ENCODE measurements at places on chromosomes 7 and 10.

DNA sequence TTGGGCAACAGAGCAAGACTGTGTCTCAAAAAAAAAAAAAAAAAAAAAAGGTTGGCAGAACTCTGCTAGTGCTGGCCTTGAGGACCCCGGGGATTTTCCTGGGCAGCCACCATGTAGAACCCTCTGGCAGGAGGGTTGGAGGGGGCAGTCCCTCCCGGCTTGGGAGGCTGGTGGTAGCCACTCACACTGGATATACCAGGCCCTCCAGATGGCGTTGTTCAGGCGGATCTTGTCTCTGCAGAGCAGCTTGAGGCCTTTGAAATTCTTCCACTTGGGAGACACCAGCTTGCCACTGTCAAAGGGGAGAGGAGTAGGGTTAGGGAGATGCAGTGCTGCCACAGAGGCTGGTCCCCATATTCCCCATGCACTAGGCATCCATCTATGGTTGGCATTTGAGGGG is 8.4 kb downstream of the MLXIPL start:
- DNase-seq, result no peak

- no peak for DNase-seq
Observed at GRCh38 chr7:94422827-94423460, 28.2 kb downstream of the COL1A2 start.

DNA sequence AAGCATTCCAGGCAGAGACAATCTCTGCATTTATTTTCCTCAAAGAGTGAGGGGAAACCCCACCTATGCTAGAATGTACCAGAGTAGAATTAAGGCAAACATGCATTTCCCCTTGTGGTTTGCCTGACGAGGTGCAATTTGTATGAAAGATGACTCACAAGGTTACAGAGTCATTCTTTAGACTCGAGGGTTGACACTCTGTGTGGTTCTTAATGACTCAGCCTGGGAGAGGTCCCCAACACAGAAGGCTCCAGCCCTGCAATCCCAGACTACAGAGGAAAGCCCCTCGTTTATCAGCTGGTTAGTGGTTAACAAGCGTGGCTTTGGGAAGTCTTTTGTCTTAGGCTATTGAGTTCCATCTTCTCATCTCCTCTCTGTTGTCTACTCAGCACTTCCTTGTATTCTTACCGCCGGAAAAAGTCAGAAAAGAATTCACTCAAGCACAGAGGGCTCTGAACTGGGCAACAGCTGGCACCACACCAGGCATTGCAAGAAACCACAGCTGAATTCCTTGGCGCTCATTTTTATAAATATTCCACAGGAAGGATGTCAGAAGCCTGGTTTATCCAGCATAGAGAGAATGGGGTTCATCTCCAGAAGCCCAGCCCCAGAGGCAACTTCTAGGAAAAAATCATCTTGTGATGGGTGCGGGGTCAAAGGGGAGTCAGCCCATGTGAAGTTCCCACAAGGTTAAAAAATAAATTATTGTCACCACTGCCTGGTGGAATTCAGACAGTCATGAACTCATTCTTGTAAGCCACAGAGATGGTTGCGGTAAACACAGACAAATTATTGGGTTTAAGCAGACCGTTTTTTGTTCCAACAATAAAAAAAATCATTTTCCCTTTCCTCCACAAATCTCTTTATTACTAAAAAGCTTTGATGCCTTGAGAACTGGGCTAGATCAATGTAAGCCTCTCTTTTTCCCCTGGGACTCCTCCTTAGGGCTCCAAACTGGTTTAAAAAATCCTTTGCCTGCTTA is 24.5 kb upstream of the SVIL start:
- peak; percentile 100 for DNase-seq

GRCh38 chr10:89808842-89809241 is 107.5 kb downstream of the KIF20B start:
- DNase-seq, result no peak

DNA sequence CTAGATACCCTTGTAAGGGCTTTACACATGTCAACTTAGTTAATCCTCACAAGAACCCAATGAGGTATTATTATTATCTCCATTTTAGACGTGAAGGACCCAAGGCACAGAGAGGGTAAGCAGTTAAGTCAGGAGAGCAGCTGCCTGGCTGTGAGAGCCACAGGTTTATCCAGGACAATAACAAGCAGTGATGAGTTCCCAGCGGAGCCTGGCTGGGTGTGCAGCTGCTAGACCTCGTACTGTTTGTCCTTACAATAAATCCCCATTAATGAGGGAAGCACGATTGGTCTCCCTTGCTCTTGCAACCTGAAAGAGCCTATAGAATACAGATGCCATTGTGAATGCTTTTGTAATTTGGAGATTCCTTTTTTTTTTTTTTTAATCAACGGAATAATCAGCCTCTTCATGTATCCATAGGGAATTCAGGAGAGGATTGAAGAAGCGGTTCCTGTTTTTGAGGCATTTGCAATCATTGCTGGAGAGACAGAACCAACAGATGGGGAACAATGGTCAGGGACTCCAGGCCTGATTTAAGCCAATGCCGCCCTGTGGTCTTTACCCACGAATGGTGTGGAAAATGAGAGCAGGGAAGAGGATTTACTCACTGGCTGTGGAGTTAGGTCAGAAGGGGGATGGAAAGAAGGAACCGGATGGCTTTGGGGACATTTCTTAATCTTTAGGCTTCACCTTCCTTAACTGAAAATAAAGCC is 12.3 kb upstream of the ASB4 start:
- no peak for DNase-seq

DNA sequence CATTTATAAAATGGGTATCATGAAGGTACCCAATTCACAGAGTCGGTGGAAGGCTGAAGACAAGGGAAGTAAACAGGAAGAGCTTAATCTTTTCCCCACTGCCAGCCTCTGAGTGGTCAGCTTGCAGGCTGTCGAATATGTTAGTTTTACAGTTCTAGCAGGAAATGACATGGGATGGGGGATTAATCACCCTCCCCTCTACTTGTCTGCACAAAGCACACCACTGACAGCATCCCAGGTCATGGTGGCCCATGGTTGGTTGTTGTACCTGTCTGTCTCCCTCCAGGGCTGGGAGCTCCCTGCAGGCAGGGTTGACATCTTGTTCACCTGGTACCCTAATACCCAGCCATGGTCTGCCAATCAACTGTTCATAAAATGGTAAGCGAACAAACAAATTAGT is 55.6 kb downstream of the GRB10 start:
- no peak for DNase-seq

- no peak for DNase-seq
Observed at GRCh38 chr10:59324597-59324996, 37.8 kb downstream of the FAM13C start.

DNA sequence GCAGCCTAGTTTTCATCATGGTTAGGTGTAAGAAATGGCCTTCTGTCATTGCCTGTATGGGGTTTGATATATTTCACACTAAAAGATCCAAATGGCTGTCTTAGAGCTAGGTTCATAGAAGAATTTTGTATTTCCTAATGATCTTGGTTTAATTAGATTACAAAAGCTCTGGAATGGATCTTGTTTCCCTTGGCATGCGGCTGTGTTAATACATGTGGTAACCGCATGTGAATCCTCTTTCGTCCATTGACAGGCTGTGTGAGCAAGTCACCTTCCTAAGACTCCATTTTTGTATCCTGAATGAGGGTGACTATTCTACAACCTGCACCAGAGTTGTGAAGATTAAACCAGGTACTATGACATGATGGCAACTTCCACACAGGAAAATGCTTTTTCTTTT is 12.4 kb upstream of the FZD1 start:
- DNase-seq, result no peak

DNA sequence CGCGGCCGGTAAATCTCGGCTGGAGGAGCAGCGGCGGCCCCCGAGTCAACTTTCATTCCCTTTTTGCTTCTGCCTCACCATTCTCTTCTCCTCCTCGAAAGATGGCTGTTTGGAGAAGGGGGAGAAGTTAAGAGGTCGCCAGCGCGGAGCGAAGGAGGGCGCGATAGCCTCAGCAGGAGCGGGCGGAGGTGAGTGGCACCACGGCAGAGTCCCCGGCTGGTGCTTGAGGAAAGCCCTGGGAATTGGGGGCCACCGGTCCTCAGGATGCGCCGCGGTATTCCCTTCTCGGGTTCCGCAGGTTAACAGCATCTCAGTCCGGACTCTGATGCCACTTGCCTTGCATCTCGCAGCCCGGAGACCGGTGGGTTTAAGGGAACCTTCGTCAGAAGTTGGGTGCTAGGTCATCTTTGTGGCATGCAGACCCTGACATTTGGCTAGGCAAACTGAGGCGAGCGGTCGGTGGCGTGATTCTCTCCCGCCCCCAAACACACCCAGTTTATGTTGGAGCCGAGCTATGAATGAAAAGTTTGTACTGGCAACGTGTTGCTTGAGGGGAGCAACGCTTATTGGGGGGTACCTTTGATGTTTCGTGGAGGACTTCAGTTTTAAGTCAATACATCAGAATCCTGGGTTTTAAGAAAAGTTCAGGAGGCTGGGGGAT is 59.5 kb upstream of the PRPS1L1 start:
- DNase-seq, result no peak

DNA sequence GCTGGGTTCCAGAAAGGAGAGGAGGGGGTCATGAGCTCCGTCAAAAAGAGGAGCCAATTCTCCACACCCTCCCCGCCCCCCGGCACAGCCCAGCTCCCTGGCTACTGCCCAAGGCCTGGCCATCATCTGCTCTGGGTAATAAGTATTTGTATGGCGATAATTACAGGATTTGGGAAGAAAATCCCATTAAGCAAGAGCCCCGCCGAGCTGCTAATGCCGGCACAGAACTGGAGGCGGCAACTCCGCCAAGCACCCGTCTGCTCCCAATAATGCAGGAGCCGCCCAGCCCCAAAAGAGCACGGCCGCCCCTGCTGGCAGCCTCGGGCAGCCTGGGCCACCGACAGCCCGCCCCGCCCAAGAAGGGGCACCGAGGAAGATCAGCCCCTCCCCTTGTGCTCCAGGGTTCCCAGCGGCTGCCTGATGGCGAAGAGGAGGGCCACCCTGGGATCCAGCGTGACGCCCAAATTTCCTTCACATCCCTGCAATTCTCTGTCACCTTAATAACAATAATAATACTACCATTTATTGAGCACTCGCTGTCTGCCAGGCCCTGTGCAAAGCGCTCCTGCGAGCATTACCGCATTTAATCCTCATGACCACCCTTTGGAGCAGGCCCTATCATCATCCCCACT is 5.9 kb downstream of the SLIT1 start:
- DNase-seq, result no peak

DNA sequence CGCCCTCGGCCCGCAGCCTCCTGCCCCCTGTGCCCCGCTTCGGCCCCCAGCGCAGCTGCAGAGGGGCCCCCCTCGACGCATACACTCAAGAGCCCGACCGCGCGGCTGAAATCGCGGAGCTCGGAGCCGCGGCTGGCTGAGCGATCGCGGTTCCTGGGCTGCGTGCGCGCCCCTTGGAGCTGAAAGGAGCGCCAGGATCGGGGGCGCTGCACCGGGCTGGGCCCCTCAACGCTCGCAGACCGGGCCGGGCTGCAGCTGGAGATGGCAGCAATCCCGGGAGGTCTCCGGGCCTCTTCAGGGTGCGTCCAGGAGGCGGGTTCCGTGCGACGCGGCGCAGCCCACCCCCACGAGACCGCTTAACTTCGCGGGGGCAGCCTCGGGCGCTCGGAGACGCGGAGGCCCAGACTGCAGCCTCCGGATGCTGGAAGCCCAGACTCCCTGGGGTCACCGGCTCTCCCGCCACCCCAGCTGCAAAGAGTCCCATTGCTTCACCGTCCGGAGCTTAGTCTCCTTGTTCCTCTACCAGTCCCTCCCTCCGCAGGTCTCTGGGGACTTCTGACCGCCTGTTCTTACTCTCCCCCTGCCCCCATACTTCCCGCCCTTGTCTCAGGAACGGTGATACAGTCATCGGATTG is 73.0 kb upstream of the LRRC4 start:
- no peak for DNase-seq

DNA sequence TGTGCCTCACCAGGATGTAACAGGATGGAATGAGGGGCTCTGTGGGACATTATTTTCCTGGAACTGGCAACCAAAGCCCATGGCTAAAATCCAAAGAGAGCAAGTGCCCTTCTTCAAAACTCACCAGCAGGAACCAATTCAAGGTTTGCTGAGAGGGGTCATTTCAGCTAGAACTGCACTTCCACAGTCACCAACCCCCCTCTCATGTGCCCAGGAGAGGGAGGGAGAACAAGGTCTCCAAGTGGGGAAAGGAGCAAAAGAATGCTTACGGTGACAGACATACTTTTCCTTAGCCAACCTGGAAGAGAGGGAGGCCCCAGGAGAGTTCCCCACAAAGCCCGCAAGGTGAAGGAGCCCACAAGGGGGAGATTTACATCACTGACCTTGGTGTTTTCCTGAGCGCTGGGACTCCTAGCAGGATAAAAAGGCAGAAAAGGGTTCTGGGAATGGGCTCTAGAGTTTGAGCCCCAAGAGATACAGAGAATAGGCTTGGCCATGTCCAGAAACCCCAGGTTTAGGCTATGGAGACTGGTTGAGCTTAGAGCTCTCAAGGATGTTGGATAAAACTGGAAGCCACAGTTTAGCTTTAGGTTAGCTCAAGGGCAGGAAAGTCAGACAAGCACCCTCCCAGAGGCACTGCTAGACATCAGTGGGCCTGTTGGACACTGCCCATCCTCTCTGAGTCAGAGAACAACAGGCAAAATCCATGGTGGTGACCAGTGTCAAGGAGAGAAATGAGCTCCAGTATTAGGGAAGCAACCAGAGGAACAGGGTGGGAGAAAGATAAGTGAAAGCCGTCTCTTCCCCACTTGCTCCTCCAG is 63.9 kb upstream of the GHITM start:
- no peak for DNase-seq

DNA sequence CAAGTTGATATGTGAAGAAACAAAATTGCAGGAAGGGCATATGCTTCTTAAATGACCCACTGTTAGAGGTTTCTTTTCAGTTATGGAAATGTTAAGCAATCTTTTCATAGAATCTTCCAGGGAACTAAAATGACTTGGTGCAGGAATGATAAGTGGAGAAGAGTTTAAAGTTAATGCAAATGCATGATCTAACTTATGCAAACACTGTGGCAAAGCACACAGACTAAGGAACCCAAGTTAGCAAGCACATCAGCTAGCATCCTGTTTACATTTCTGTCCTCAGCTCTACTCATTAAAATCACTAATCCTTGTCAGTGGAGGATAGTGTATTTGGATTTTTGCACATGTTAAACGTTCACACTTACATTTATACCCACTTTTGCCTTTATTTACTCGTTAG is 9.3 kb downstream of the CLCN1 start:
- DNase-seq, result no peak

- no peak for DNase-seq
Observed at GRCh38 chr7:131336956-131337355, 9.3 kb downstream of the MKLN1 start.

DNA sequence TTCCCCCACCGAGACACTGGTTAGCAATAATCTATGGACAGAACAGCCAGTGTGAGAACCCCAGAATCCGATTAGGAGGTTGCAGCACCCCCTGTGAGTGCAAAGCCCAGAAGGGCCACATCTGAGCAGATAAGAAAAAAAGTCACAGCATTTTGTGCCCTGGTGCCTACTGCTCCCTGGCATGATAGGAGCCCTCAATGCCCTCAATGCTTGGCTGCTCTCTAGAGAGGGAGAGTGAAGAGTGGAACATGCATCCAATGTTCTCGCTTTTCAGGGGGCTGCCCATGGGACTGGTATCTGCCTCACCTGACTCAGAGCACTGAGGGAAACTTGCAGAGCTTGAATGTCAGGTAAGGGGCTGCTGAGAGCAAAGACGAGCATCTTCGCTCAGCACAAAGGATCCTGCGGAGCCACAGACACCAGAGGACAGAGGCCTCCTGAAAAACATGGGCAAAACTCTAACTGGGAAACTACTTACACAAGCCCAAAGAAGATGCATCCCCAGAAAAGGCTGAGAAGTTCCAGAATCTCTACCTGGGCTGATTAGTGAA is 98.0 kb upstream of the FAM20C start:
- DNase-seq, result no peak

GRCh38 chr10:62081341-62082270 is 180.1 kb downstream of the ARID5B start:
- DNase-seq, result no peak

GRCh38 chr7:158127241-158127640 is 460.4 kb downstream of the PTPRN2 start:
- no peak for DNase-seq

Data from non-pigmented ciliary epithelial cell (primary cell).